Caco-2 (cell line): ENCODE measurements at places on chromosomes 2 and 18.

- no peak overlapping the region for H3K4me3 ChIP-seq
- no peaks in the 10 kb centered on the region for H3K36me3 ChIP-seq
- H3K4me1 ChIP-seq = no peaks in the 10 kb centered on the region
- no peak overlapping the region for H3K27ac ChIP-seq
- DNase-seq = no peak
- H3K27me3 ChIP-seq = no peaks in the 10 kb centered on the region
These were observed 192.6 kb upstream of the HDAC4 start for GRCh38 chr2:239593455-239593854.

- H3K36me3 ChIP-seq = peaks cover 1% of the 10 kb centered on the region; the same call in 1 of the 2 replicates
- H3K27me3 ChIP-seq = no peaks in the 10 kb centered on the region
- peak overlapping the region; percentile 61 for H3K27ac ChIP-seq
- H3K4me3 ChIP-seq = no peak overlapping the region
- peak; percentile 73 for DNase-seq
- peaks cover 35% of the 10 kb centered on the region for H3K4me1 ChIP-seq
These were observed 7.2 kb downstream of the RPIA start for GRCh38 chr2:88698498-88699233.

GRCh38 chr18:79797518-79798345 is at the start of gene KCNG2:
Gene KCNG2, plus strand, starts transcription at chr18:79797938. Its CDS starts 65,730 bp downstream, at chr18:79863668.
- no peaks in the 10 kb centered on the region for H3K4me1 ChIP-seq
- DNase-seq = no peak
- H3K27me3 ChIP-seq = no peaks in the 10 kb centered on the region
- H3K4me3 ChIP-seq = no peak within 1 kb of the TSS

- no peaks in the 10 kb centered on the region for H3K27me3 ChIP-seq
- H3K4me3 ChIP-seq = no peak overlapping the region
- H3K27ac ChIP-seq = no peak overlapping the region
- H3K4me1 ChIP-seq = 0 out of 2 replicates have a peak, but pooled peaks cover 3% of the 10 kb centered on the region
- no peaks in the 10 kb centered on the region for H3K36me3 ChIP-seq
These were observed 122.5 kb downstream of the PLA2R1 start for GRCh38 chr2:159939946-159940345.

GRCh38 chr2:167592441-167592840 is 655.0 kb downstream of the STK39 start:
- H3K27me3 ChIP-seq = no peaks in the 10 kb centered on the region
- H3K27ac ChIP-seq = no peak overlapping the region
- H3K36me3 ChIP-seq = no peaks in the 10 kb centered on the region
- no peak for DNase-seq

GRCh38 chr2:58708565-58708964 is 467.4 kb upstream of the FANCL start:
- H3K4me1 ChIP-seq = no peaks in the 10 kb centered on the region
- DNase-seq = no peak
- no peak overlapping the region for H3K4me3 ChIP-seq
- H3K36me3 ChIP-seq = no peaks in the 10 kb centered on the region
- no peaks in the 10 kb centered on the region for H3K27me3 ChIP-seq

DNA sequence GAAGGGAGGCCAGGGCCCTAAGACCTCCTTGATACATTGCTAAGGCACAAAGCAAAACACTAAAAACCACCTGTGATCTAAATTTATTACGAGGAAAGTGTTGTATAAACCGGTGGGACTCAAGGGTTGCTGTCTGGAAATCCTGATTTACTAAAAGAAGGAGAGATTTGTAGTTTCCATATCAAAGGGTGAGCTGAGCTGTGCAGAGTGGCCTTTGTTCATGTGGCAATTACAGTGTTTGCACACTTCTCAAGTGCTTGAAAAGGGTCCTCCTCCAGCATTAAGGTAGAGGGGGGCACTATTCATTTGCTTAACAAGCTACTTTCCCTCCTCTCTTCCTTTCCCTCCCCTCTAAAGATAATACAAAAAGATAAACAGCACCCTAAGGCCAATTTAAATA is 30.5 kb upstream of the ITGA4 start:
- H3K27me3 ChIP-seq = no peaks in the 10 kb centered on the region
- no peaks in the 10 kb centered on the region for H3K4me1 ChIP-seq
- H3K4me3 ChIP-seq = no peak overlapping the region
- no peak for DNase-seq

- H3K27me3 ChIP-seq = no peaks in the 10 kb centered on the region
- no peak overlapping the region for H3K27ac ChIP-seq
- H3K36me3 ChIP-seq = no peaks in the 10 kb centered on the region
- no peaks in the 10 kb centered on the region for H3K4me1 ChIP-seq
These were observed 22.1 kb downstream of the KIF1A start for GRCh38 chr2:240797914-240798313.

GRCh38 chr2:84194949-84195644 is 264.0 kb downstream of the SUCLG1 start:
- no peak for DNase-seq
- no peaks in the 10 kb centered on the region for H3K36me3 ChIP-seq
- no peak overlapping the region for H3K27ac ChIP-seq

DNA sequence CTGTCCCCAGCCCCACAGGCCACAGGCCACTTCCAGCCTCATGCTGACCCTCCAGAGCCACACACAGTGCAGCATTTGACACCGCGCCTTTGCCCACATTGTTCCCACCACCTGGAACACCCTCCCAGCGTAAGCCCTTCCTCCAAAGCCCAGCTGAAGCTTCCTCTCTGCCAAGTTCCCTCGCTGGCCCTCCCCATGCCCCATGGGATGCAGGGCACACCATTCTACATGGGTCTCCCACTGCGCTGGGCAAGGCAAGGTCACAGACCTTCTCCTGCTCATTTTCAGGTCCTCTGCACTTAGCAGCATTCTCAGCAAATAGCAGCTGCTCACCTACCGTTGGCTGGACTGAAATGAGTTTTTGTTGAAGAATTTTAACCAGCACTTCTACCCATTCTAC is 455.5 kb downstream of the EIPR1 start:
- no peak overlapping the region for H3K27ac ChIP-seq
- DNase-seq = no peak
- no peaks in the 10 kb centered on the region for H3K4me1 ChIP-seq
- H3K4me3 ChIP-seq = no peak overlapping the region
- no peaks in the 10 kb centered on the region for H3K27me3 ChIP-seq

GRCh38 chr2:20411361-20411894 is 35.4 kb upstream of the RHOB start:
- no peak overlapping the region for H3K27ac ChIP-seq
- DNase-seq = peak; percentile 83
- no peak overlapping the region for H3K4me3 ChIP-seq
- no peaks in the 10 kb centered on the region for H3K36me3 ChIP-seq

GRCh38 chr2:8216397-8216796 is 465.5 kb upstream of the ID2 start:
- H3K4me1 ChIP-seq = no peaks in the 10 kb centered on the region
- H3K4me3 ChIP-seq = no peak overlapping the region
- H3K36me3 ChIP-seq = no peaks in the 10 kb centered on the region
- H3K27me3 ChIP-seq = no peaks in the 10 kb centered on the region

DNA sequence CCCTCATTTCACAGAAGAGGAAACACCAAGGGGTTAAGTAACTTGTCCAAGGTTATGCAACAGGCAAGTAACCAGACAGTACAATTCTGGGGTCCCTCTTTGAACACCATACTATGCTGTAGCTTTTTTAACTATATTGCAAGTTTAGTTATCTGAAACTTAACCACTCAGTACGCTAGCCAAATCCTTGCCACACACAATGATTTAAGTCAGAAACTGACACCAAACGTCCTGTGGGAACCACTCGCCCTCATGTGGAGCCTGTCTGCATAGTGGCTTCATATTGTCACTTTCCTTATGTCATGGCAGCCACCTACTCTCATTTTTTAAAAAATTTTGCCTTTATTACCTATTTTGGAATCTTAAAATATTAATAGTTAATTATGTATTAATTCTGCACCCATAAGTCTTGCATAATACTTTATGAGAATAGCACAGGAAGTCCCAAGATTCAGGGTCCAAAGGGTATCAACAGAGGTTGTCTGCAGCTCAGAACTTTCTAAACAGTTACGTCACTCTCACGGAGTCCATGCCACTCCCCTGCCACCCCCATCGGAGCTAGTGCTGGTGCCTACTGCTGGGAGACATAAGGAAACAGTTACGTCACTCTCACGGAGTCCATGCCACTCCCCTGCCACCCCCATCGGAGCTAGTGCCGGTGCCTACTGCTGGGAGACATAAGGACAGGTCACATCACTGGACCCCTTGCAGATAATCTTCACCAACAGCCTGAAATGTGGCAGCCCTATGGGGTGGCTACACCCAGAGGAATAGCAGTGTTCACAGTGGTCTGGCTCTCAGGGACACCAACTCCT is 99.0 kb downstream of the L3MBTL4 start:
- H3K4me1 ChIP-seq = no peaks in the 10 kb centered on the region
- no peaks in the 10 kb centered on the region for H3K27me3 ChIP-seq
- H3K4me3 ChIP-seq = no peak overlapping the region

- no peaks in the 10 kb centered on the region for H3K4me1 ChIP-seq
- H3K27ac ChIP-seq = no peak overlapping the region
- H3K4me3 ChIP-seq = no peak overlapping the region
- no peaks in the 10 kb centered on the region for H3K27me3 ChIP-seq
These were observed 357.0 kb upstream of the ID2 start for GRCh38 chr2:8324901-8325300.

GRCh38 chr2:212330263-212330662 is 208.3 kb downstream of the ERBB4 start:
- H3K36me3 ChIP-seq = no peaks in the 10 kb centered on the region
- no peak for DNase-seq
- H3K27ac ChIP-seq = no peak overlapping the region
- 0 out of 2 replicates have a peak, but pooled peaks cover 4% of the 10 kb centered on the region for H3K4me1 ChIP-seq

DNA sequence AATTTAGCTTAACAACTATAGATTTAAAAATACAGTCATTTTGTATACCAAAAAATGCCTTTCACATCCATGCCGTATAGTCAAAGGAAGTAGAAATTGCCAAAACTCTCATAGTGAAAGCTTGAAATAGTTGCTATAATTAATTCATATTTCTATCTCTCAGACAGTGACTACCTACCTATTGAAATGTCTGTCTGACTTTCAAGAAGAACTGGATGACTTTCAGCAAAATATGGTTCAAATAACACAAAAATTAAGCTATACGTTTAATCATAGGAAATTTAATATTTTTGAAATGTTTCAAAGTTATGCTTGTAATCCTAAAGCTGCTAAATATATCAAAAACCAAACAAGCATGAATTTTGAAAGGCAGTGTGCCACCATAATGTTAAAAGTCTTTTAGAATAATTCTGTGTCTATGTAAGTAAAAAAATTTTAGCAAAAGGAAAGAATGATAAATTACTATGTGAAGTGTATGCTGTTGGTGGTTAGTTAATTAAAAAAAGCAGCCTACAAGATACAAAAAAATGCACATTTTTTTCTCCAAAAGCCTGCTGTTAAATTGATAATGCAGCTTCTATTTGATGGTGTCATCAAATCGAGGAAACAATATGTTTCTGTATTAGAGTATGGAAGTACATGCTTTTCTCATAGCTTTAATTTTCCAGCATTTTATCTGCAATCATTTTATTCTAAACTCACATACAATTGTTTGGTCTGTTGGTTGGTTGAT is 57.7 kb upstream of the ST6GAL2 start:
- H3K4me1 ChIP-seq = no peaks in the 10 kb centered on the region
- H3K4me3 ChIP-seq = no peak overlapping the region
- DNase-seq = no peak
- no peaks in the 10 kb centered on the region for H3K27me3 ChIP-seq

DNA sequence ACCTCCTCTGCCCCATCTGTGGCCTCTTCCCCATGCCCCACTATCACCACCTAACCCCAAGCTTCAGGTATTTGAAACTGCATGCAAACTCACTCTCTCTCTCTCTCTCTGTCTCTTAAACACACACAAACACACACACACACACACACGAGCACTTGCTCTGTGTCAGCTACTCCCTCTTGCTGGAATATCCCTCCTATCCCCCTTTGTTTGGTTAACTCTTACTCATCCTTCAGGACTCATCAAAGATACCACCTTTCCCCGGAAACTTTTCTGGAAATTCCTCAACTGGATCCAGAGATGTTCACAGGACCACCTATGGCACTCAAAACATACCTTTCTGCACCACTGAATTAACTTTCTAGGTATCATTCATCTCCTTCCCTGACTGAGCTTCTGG is 222.8 kb upstream of the TMEM200C start:
- no peaks in the 10 kb centered on the region for H3K4me1 ChIP-seq
- H3K27ac ChIP-seq = no peak overlapping the region
- no peak overlapping the region for H3K4me3 ChIP-seq
- no peak for DNase-seq
- H3K36me3 ChIP-seq = no peaks in the 10 kb centered on the region
- H3K27me3 ChIP-seq = no peaks in the 10 kb centered on the region

DNA sequence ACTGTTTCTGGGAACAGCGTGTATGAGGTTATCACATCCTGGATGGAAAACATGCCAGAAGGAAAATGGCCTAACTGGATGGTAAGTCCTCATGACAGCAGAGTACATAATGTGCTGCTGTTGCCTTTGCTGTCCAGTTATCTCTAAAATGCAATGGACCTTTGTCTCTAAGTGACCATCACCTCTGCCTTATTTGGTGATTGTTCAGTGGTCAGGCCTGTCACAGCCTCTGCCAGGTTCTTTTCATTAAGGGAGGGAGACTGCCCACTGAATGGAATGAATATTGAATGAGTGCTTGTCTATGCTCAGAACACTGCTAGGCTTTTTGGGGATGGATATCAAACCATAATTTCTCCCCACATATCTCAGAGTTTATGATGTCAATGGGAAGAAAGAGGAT is 29.0 kb downstream of the SLC3A1 start:
- no peak for DNase-seq
- H3K4me1 ChIP-seq = no peaks in the 10 kb centered on the region
- no peak overlapping the region for H3K4me3 ChIP-seq
- no peaks in the 10 kb centered on the region for H3K27me3 ChIP-seq
- H3K36me3 ChIP-seq = no peaks in the 10 kb centered on the region
- no peak overlapping the region for H3K27ac ChIP-seq

DNA sequence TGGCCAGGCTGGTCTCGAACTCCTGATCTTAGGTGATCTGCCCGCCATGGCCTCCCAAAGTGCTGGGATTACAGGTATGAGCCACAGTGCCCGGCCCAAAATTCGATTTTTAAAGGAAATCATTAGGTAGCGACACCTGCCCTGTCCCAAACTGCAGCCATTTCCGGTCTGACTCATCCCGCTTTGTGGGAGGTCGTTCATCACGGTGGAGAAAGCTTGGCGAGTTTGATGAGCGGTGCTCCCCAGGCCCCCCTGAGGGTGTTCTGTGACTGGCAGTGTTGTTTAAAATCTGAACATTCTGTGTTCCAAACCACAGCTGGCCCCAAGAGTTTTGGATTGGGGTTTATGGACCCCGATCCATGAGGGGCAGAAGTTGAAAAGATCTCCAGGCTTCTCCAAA is 53.0 kb upstream of the GLI2 start:
- H3K36me3 ChIP-seq = no peaks in the 10 kb centered on the region
- no peaks in the 10 kb centered on the region for H3K4me1 ChIP-seq
- H3K4me3 ChIP-seq = no peak overlapping the region
- no peaks in the 10 kb centered on the region for H3K27me3 ChIP-seq
